Erythroblast (primary cell): ENCODE measurements at places on chromosomes 3 and 15.

- no peak for DNase-seq
These were observed 779.9 kb downstream of the GRM7 start for GRCh38 chr3:7640787-7641186.

DNA sequence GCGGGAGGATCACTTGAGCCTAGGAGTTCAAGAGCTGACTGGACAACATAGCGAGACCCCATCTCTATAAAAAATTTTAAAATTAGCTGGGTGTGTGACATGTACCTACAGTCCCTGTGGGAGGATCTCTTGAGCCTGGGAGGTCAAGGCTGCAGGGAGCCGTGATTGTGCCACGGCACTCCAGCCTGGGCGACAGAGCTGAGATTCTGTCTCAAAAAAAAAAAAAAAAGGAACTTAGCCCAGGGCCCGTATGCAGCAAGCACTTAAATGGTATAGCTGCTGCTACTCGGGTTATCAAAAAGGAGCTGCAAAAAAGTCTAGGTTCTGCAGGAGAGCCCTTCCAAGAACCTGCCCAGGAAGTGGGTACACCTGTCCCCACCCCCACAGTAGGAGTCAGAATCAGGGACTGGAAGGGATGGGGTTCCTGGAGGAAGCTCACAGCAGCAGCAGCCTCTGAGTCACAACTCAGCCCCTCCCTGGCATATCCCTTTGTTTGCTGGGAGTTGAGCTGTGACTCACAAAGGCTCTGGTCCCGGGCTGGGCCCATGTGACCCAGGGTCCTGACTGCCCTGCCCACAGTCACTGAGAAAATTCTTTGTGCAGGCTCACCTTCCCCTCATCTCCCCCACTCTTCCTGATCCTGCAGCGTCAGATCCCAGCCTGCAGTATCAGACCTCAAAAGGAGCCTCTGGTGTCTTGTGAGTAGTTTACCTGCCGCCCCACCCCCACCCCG lies at the start of gene SPATA12:
Gene SPATA12 (plus strand): TSS at position 576 of the 733 bp plus-strand sequence. CDS start 13,031 bp downstream, outside the sequence.
- no peak for DNase-seq

DNA sequence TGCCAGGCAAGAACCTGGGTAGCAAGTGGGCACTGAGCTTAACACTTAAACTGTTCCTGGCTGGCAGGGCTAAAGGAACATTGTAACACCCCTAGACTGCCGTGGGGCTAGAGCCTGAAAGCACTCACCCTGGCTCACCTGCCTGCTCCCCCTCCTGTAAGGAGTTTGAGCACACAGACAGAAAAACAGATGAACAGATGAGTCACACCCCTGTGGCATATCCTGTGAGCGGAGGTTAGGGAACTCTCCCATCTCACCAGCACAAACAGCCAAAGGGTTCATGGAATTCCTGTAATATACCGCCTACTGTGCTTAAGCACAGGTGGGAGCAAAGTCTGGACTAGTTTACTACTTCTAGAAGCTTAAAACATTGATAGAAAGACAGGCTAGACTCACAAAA lies 300.1 kb downstream of the ROBO1 start:
- no peak for DNase-seq

DNA sequence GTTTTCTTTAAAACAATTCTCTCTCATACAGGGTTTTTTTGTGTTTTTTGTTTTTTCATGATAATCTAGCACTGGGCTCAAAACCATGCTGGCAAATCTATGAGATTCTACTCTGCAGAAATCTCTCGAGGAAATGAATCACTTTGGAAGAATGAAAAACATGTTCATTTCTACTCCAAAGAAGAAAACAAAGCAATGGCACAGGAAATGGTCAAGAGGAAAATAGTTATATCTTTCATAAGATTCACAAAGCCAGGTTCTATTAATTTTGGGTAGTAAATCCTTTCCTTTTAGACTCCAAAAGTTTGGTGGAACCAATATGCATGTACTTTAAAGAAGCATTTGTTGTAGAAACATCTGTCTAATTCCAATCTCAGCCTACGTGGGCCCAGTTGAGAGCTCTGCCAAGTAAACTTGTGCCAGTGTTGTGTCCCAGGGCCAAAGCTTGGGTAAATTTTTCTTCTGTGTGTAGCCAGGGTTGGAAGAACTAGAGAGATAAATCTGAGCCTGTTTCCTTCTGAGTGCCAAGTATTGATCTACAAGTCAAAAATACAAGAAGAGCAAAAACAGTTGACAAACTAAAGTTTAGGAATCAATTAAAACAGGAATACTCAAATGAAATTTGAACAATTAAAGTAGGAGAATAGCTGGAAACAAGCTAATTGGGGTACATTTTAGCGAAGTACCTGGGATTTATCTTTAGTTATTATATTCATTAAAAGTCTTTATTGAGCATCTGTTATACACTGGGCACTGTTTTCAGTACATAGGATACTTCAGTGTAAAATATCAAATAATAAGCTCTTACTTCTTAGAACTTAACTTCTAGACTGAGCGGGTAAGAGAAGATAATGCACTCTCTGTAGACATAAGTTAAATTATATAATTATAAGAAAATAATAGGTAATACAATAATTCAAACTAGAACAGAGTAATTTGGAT lies 657.5 kb upstream of the NECTIN3 start:
- no peak for DNase-seq

GRCh38 chr15:76258460-76258859 lies 52.8 kb downstream of the ETFA start:
- no peak for DNase-seq

GRCh38 chr15:45665261-45665660 lies 30.4 kb downstream of the SQOR start:
- no peak for DNase-seq

DNA sequence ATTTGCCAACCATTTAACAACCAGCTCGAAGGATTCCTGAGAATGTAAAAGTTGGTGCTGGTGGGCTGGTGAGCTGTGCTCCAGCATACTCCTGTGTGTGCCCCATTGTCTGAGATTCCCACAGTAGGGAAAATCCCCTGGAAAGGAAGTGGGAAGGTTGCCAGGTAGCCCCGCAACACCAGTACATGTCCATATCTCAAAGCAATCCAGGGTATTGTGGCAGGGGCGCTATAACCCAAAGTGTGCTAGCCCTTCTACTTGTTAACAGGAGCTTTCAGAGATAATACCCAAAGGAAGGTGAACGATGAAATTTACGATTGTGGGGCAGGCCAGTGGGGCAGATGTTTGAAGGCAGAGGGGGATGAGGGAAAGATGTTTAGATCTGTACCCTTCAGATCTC lies 42.7 kb upstream of the SYNM start:
- DNase-seq: no peak

DNA sequence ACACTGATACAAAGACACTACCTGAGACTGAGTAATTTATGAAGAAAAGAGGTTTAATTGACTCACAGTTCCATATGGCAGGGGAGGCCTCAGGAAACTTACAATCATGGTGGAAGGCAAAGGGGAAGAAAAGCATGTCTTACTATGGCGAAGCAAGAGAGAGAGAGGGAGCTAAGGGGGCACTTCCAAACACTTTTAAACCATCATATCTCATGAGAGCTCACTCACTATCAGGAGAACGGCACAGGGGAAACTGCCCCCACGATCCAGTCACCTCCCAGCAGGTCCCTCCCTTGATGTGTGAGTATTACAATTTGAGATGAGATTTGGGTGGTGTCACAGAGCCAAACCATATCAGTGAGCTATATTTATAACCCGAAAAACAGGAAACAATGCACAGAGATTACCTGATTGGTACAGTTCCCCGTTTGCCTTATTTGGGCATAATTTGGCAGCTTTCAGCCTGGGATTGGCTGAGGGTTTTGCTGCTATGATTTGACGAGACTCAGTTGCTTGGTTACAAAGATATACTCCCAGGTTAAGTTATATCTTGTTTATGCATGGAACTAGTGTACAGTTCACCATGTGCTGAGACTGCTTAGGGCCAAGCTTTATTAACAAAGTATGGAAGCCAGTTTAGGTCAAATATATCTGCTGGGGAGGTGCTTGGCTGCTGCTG lies 184.2 kb downstream of the NR2F2 start:
- DNase-seq: no peak

GRCh38 chr3:120399372-120399771 lies 50.2 kb upstream of the LRRC58 start:
- no peak for DNase-seq

DNA sequence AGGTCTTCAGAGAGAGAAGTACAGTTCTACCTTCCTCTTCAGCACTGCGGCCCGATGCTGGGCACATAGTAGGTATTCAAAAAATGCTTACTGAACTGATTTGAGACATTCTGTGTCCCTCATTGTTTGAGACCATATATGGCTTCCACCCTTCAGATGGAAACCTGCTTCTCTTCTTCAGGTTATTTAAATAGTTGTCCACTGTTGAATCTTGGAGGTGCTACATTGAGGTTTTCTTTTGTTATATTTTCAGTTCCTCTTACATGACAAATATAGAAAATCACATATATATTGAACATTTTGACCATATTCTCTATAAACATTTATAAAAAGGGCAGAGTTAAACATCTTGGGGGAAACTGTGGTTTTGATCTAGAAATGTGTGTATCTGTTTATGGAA lies 200.2 kb upstream of the LRRC3B start:
- DNase-seq: no peak

DNA sequence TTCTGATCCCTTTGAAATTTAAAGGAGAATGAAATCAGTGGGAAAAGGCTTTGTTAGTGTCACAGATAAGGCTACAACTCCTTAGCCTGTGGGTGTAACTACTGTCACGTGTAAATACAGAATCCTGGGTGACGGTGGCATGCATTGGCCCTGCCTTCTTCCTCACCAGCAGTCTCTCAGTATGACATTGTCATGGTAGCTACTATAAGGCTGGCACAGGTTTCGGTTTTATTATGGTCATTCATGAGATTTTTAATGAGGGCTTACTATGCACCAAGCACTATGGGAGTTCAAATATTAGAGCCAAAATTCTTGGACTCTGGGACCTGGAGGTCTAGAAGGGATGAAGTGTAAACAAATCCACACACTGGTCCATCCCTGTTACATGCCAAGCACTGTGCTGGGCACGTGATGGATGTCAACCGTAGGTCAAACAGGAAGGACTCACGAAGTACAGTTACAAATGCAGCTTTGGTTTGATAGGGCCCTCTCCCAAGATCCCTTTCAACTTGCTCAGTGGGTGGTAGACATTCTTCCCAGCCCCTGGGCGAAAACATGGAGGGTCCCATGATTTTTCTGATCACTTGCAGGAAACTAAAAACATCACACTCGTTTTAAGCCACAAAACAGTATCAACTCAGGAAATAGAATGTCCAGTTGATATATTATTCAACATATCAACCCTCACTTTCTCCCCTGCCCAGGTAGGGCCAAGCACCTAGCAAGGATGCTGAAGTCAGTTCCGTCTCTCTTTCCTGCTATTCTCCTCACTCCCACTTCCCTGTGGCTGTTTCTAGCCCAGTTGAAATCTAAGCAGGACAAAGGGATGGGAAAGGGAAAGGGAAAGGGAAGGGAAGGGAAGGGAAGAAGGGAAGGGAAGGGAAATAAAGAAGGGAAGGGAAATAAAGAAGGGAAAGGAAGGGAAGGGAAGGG lies 25.3 kb downstream of the BFSP2 start:
- DNase-seq: no peak

DNA sequence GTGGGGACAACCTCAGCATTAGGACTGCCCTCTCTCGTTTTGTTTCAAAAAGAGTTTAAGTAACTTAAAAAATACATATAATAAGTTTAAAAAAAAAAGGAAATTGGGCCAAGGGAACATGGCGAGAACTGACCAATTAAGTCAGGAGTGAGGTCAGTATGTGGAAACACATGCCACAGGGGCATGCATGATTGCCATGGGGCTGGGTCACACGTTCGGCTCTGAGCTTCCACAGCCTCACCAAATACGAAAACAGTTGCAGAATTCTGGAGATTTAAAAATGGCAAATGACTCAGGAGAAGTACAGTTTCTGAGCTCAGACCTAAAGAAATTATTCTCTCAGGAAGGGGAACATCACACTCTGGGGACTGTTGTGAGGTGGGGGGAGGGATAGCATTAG lies 24.1 kb downstream of the PDE8A start:
- DNase-seq: no peak

DNA sequence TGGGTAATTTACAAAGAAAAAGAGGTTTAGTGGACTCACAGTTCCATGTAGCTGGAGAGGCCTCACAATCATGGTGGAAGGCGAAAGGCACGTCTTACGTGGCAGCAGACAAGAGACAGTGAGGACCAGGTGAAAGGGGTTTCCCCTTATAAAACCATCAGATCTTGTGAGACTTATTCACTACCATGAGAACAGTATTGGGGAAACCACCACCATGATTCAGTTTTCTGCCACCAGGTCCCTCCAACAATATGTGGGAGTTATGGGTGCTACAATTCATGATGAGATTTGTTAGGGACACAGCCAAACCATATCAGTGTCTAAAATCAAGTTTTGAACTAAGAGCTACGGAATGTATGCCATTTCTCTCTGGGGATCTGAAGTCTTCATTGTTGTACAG lies 354.8 kb upstream of the C2CD4B start:
- DNase-seq: no peak

GRCh38 chr3:101998256-101998926 lies 149.1 kb downstream of the NFKBIZ start:
- DNase-seq: no peak

DNA sequence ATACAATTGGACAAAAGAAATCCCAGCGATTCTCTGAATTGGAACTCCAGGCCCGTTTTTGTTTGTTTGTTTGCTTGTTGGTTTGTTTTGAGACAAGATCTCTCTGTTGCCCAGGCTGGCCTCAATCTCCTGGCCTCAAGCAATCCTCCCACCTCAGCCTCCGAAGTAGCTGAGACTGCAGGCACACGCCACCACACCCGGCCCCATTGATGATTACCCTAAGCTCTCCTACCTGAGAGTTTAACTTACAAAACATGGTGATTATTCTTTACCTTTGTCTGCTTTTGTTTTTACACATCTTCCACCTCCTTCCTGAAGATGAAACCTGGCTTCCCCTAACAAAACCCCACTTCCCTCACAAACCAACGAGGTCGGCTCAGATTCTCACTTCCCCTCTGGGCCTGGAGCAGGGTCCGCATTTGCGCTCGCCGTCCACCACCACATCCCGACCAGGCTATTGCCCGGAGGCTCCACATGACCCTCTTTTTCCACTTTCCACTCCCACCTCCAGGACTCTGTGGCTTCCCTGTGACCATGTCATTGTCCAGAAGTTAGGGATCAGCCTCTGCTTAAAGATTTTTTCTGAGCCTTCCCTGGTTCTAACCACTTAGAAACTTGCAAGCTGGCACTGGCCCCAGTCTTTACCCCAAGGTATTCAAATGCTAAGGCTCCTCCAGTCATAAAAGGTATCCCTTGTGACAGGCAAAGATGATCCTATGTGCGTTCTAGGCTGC lies 14.8 kb downstream of the KLHL6 start:
- no peak for DNase-seq

- DNase-seq: no peak
These were observed 6.5 kb upstream of the GSK3B start for GRCh38 chr3:120100711-120101110.

DNA sequence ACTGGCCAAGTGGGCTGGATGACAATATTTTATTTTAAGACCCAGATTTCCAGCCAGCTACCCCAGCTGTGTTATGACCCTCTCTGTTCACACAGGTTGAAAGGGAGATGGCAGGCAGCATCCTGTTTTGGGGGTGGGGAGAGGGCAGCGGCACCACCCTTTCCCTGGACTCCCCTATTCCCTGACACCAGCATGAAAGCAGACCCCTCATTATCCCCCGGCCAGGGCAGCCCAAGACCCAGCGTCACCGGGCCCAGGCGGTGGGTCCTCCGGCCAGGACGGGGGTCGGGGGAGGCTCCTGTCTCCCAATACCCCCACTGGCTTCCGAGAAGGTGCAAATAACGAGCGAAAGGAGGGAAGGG lies 127.6 kb upstream of the MEF2A start:
- no peak for DNase-seq
